ENCODE measurements at places on chromosomes 4 and X.
A peak's percentile ranks its signal among the peaks of the same experiment; 100 is the strongest.

DNA sequence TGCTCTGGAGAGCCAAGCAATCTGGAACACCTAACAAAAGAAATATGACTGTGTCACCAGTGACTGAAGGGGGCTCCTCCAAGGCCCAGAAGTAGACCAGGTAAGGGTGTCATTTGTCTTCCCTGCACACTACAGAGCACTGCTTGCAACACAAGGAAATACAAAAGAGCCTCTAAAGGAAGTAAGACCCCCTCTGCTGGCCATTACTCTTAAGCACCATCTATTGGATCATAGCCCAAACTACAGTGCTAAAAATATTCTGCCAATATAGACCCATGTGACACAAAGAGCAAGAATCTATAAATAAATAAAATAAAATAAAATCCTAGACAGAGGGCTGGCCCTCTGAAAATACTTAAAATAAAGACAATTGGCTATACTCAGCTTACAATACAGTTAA, 528.7 kb downstream of the TMA16 start:
- no peak for DNase-seq

GRCh38 chr4:112652216-112652615, 15.3 kb downstream of the LARP7 start:
- DNase-seq: no peak

GRCh38 chr4:83170952-83171399, 56.4 kb upstream of the PLAC8 start:
- peak; percentile 56 for DNase-seq

DNA sequence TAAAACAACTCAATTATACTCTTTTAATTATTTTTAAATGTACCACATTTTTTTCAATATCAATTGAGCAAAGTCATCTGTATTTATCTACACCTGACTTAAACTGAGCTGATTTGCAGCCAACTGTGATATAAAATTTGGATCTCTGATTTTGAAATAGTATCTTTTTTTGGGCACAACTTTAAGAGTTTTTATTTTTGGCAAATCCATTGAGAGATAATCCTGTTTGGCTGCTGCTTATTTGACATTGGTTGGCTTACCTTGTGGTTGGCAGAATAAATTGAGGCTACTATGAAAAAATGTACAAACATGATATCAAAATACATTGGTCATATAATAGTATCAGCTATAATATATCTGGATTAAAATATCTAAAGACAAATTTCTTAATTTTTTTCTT, 656.0 kb upstream of the NDST4 start:
- no peak for DNase-seq

- no peak for DNase-seq
Measured at GRCh38 chrX:37904833-37905232, 57.5 kb upstream of the DYNLT3 start.
